ENCODE measurements at places on chromosomes 5 and 9. TPM values are rescaled to one million over a fixed set of nuclear protein-coding genes. Genes with fewer than 3 reads are reported as not detected.
A peak's percentile ranks its signal among the peaks of the same experiment; 100 is the strongest.

- no peak for DNase-seq
These were observed 54.2 kb downstream of the PCDHGC5 start for GRCh38 chr5:141543053-141543452.

DNA sequence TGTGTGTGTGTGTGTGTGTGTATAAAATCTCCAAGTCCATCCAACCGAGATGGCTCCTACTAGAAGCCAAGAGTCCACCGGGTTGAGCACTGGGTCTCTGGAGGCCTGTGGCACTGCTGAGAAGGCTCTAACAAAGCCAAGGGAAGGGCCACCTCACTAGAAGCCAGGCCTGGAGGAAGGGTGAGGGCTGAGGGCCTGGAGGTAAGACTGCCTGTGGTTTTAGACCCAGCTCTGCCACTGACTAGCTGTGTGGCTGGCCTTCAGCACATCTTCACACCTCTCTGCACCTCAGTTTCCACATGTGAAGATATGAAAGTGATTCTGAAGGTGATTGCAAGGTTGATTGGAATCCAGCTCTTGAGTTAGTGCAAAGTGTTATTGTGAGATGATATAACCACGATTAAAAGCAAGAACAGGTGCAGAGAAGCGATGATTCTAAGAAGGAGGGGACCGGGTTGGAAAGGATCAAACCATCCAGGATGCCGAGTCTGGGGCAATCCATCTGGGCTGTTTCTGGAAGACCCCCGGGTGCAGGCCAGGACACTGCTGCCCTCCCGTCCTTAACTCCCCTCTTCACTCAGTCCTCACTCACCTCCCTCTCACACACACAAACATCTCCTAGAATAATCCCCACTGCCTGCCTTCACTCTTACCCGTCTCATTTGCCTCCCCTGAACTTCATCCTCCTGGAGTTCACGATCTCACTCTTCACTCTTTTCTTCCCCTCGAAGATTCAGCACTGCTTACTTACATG, 2.3 kb downstream of the IL4 start:
- no peak for DNase-seq

DNA sequence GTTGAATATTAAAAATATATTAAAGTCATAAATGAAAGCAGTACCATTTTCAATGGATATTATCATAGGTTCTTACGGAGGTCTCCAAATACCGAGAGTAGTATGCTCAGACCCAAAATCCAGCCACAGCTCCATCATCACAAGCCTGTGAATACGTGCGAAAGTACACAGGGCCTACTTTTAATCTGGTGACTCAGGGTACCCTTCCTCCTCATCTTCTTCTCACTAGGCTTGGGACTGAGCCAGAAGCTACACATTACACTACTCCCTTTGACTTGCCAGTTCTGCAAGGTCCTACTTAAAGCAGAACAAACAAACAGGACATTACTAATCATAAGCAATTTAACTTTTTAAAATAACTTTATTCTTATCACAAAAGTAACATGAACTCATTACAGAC, 7.6 kb upstream of the RIC1 start:
- DNase-seq: no peak

ACOT12 gene
- polyA plus RNA-seq: not detected

- DNase-seq: no peak
These were observed 22.3 kb downstream of the RPS23 start for GRCh38 chr5:82255844-82256243.

DNA sequence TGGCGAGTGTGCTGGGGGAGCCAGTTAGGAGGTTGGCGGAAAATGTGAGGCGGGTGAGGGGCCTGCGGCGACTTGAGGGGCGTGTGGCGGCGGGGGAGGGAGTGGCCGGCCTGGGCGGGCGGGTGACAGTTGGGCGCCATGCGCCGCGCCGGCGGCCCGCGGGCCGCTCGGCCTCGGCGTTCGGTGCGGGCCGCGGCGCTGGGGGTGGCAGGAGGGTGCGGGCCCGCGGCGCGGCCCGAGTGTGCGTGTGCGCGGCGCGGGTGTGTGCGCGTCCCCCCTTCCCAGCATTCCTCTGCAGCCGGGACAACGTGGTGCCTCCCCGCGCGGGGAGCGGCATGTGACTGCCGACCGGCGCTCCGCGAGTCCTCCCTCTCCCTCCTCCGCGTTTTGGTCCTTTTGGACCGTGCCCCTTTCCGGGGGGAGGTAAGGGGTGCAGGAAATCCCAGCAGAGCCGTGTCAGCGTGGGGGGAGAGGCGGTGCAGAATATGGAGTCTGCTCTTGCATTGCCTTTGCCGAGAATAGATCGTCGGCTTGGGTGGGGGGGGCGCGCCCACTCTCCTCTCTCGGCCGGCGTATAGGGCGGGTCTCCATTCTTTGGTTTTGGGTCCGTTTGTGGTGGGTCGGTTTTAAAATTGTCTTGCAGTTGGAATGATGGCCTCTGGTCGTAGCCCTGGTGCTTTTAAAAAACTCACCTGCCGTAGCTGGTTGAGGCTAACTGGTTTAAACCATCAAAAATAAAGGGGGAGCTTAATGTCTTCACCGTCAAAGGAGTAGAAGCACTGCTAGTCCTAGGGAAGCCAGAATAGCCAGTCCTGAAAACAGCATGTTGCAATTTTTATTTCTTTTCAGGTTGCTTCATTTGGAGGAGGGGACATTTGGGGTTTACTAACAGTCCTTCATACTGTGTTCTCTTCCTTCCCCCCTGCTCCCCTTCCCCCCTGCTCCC, 2.0 kb downstream of the LARP1 start:
- peak; percentile 81 for DNase-seq

CENPK gene
- 0.34 TPM for polyA plus RNA-seq

IL4 gene
- polyA plus RNA-seq: not detected

GRCh38 chr5:73682176-73682575, 56.2 kb downstream of the ARHGEF28 start:
- no peak for DNase-seq

DNA sequence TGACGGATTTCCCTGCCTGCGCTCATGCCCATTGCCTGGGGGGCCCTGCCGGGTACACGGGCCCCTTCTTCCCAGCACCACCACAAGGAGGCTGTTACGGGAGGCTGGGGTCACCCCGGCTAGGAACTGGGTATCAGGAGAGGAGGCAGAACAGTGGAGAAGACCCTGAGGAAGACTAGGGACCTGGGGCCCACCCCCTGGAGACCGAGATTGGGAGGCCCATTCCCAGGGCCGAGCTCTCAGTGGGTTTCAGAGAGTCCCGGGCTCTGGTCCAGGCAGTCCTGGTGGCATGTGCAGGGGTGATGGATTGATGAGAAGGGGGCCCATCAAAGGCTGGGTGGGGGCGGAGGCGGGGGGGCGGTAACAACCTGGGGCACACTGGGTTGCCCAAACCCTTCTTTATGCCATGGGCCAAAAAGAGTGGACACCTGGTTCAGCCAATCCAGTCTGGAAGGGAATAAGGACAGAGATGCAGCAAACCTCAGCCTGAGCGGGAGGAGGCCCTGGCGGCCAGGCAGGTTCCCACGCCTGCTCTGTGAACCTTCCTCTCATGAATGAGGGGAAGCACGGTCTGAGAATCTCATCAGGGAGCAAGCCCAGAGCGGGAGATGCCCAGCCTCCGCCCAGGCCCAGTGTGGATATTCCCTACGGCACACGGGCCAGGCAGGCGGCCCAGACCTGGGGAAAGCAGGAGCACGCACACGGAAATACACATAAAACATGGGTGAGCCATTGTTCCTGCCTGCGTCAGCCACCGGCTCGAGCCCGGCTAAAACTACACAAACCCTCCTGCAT, 785 bp upstream of the P4HA2 start:
- DNase-seq: peak; percentile 70

GRCh38 chr5:113039934-113040285, 63.3 kb downstream of the DCP2 start:
- no peak for DNase-seq

DNA sequence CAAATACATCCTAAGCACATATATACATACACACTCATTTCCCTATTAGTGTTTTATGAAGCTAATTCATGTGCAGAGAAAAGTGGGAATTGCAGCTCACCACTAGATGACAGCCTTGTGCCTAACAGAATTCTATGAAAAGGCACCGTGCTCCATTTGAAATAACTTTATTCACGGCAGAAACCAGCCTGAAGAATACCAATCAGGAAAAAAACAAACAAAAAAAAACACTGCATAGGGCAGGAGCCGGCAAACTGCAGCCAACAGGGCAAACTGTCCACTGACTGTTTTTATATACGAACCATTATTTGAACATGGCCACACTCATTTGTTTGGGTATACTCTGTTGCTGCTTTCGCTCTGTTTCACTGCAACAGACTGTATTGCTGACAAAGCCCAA, 33.6 kb downstream of the ERMP1 start:
- DNase-seq: no peak

SPATA31A3 gene
- not detected for polyA plus RNA-seq

GRCh38 chr9:34994260-34994899, 4.8 kb downstream of the DNAJB5 start:
- DNase-seq: no peak

Data from right cardiac atrium (tissue), 5 donors.